Myocyte (in vitro differentiated cells): ENCODE measurements at places on chromosomes 7 and 10. TPM values are rescaled to one million over a fixed set of nuclear protein-coding genes. Genes with fewer than 3 reads are reported as not detected.

GRCh38 chr10:110426294-110427181, 71.2 kb upstream of the DUSP5 start:
- DNase-seq = peak; percentile 68

GRCh38 chr7:16212610-16213009, 208.7 kb downstream of the CRPPA start:
- no peak for DNase-seq

- no peak for DNase-seq
Measured at GRCh38 chr10:90798482-90798881, 59.4 kb downstream of the HTR7 start.

The PALD1 gene
- total RNA-seq = 0.21 and 0.31 TPM in 2 replicates

The MRLN gene
- 227 and 432 TPM in 2 replicates for total RNA-seq

DNA sequence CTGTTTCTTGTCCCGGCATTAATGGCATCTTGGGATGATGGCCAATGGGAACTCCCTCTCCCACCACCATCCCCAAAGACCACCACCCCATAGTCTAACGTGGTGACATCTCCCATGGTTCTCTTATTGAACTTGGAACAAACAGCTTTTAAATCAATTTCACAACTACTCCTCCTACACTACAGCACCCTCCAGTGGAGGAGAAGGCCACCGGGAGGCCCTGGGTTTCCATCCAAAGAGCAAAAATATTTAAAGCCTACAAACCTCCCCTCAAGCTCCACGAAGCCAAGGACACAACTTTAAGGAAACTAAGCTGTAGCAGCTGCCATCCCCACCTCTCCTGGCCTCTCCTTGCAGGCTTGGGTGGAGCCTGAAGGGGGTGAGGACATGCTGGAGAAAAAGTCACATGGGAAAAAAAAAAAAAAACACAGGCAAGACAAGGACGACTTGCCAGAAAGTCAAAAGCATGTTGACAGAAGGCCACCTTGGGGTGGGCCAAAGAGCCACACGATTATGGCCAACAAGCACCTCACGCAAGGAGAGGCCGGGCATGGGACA, 94.0 kb upstream of the LANCL2 start:
- peak; percentile 40 for DNase-seq

DNA sequence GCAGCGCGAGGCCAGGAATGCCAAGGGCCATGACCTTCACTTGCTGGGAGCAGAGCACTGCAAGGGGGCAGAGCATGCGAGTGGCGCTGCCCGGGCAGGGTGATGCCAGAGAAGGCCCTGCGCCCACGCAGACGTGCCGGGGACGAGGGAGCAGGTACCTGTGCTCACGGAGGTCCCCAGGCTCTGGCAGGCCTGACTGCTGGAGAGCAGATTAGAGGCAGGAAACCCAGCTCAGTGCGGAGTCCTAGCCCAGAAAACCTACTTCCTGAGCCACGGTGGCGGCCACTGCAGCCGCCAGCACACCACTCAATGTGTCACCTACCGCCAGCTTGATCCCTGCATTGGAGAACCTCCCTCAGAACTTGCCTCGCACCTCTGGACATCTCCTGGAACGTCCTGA, 148.4 kb downstream of the MAD1L1 start:
- no peak for DNase-seq

GRCh38 chr7:5216931-5217330, 26.9 kb downstream of the WIPI2 start:
- DNase-seq = no peak

The CALCR gene
- total RNA-seq = not detected in 2 replicates

The GNGT1 gene
- total RNA-seq = 1.3 TPM in 1 of 2 replicates, not detected in the other

The COL17A1 gene
- total RNA-seq = 0.03 and 0.16 TPM in 2 replicates

DNA sequence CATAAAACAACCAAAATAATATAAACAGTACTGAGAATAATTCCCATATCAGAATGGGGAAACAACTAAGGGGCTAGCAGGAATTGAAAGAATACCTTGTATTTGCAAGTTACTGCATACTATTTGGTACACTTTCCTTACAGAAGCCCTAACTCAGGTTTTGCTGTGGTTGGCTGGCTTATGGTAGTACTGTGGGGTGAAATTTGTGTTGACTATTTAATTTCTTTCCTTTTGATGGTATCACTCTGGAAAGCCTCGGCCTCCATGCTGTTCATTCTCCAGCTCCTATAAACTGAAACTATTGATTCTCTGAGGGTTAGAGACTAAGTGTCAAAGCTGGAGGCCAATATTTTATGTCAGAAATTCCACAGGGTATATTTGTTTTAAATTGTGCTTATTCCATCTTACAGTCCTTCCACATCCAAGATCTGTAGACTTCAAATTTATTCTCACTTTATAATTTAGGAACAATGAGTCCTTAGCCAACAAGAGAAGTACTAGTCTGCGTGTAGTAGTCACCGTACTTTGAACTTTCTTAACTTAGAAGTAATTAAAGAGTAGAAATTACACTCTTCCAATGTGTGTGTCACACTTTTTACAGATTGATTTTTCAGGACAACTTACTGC, 13.4 kb downstream of the SKIDA1 start:
- no peak for DNase-seq

The PRF1 gene
- not detected in 2 replicates for total RNA-seq

The TFR2 gene
- not detected in 2 replicates for total RNA-seq

GRCh38 chr10:70618663-70619062, 16.1 kb upstream of the PRF1 start:
- DNase-seq = no peak

The NKX6-2 gene
- total RNA-seq = not detected in 2 replicates

DNA sequence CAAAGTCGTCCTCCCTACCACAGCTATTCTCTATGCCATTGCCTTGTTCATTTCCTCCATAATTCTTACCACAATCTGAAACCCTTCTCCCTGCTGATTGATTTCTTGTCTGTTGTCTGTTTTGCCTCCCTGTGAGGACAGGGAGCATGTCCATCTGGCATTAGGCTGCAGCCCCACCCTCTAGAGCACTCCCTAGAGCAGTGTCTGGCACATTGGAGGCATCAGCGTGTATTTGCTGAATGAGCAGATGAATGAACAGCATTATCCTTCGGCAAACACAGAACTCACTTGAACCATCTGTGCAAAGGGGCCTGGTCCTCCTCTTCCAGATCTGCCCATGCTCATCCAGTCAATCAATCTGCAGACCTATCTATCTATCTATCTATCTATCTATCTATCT, 5.1 kb upstream of the DMBT1 start:
- no peak for DNase-seq

The SPDYE1 gene
- not detected in 2 replicates for total RNA-seq

DNA sequence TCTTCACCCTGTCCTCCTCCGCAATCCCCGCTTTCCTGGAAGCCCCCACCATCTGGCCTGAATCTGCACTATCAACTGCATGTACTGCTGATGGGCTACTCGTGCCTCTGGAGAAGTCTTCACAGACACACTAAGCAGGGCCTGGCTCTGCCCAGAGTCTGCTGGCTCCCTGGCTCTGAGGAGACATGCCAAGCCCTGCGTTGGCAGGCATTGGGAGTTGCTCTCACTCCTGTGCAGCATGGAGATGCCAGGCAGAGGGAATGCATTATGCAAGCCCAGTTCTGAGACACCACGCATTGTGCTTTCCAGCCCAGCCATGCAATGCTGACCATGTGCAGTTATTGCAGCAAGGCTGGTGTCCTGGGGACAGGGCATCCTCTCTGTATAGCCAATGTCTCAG, 314.6 kb downstream of the CXCL12 start:
- DNase-seq = no peak

DNA sequence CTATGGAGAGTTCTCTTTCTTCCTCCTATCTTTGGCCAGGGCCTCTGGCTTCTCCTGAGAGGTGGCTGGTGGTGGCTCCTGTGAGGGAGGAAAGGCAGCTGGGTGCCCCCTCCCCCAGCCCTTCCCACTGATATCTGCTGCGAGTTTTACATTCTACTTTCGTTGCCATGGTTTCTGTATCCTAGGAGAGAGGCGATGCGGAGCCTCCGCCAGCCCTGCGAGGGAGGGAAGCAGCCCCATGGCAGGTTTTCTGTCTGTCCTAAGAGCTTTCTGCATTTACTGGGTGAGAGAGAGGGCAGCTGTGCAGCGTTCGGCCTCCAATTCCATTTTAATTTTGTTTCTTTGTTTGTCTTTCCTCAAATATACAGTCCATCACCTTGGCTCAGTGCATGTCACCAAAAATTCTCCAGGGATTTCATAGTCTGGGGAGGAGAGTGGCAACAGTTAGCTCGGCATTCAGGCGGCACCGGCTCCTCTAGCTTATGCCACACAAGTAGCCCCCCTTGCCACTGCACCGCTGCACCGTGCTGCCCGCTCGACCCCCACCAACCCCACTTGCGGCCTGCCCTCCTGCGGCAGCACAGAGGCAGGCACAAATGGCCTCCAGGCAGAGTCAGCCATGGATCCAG, 20.4 kb downstream of the DNAJB12 start:
- peak; percentile 77 for DNase-seq

GRCh38 chr10:100282907-100283306, 3.6 kb downstream of the BLOC1S2 start:
- no peak for DNase-seq

DNA sequence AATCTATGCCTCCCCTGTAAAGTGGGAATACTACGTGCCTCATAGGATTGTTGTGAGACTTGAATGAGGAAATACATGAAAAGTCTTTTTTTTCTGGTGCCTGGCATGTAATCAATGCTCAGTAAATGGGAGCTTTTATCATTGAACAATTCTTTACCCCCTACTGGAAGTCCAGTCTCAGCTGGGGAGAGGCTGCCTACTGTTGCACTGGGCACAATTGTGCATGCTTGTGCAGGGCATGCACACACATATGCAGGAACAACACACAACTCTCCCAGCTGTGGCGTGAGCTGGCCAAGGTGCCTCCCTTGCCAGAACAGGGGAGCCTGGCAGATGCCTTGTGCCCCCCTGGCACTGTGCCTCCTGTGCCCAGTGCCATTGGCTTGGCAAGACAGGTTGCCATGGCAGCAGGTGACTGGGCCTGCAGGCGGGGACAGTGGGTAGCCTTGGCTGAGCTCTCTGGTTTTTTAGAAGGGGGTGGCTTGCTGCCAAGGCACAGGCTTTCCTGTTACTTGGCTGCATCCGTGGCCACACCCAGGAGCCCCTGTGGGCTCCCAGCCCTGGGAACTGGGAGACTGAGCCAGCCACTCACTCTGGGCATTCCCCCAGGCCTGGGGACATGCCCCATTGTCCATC, 16.1 kb upstream of the PALD1 start:
- peak; percentile 86 for DNase-seq

The NUPR2 gene
- total RNA-seq = not detected in 2 replicates

The OPN1SW gene
- total RNA-seq = 2.8 and 3.4 TPM in 2 replicates

GRCh38 chr10:6386346-6386745, 183.6 kb downstream of the PFKFB3 start:
- no peak for DNase-seq

The LRRC18 gene
- total RNA-seq = not detected in 2 replicates

The KCND2 gene
- 2.7 and 5.8 TPM in 2 replicates for total RNA-seq

GRCh38 chr7:17318146-17318545, 19.7 kb downstream of the AHR start:
- no peak for DNase-seq

DNA sequence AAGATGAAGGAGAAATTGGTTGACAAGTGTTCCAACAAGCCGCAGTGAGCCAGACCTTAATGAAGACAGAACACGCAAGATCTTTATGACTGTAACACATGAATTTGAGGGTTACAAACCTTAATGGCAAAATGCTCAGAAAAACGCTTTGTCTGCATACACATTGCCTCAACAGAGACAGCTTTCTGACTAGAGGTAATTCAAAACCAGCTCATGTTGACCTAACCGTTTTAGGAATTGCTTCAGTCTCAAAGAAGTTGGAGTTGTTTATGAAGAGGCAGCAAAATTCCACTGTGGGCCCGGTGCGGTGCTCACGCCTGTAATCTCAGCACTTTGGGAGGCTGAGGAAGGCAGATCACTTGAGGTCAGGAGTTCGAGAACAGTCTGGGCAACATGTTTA, 2.2 kb upstream of the GTF2I start:
- DNase-seq = no peak

GRCh38 chr10:88156341-88156740, 292.9 kb downstream of the PTEN start:
- DNase-seq = no peak

DNA sequence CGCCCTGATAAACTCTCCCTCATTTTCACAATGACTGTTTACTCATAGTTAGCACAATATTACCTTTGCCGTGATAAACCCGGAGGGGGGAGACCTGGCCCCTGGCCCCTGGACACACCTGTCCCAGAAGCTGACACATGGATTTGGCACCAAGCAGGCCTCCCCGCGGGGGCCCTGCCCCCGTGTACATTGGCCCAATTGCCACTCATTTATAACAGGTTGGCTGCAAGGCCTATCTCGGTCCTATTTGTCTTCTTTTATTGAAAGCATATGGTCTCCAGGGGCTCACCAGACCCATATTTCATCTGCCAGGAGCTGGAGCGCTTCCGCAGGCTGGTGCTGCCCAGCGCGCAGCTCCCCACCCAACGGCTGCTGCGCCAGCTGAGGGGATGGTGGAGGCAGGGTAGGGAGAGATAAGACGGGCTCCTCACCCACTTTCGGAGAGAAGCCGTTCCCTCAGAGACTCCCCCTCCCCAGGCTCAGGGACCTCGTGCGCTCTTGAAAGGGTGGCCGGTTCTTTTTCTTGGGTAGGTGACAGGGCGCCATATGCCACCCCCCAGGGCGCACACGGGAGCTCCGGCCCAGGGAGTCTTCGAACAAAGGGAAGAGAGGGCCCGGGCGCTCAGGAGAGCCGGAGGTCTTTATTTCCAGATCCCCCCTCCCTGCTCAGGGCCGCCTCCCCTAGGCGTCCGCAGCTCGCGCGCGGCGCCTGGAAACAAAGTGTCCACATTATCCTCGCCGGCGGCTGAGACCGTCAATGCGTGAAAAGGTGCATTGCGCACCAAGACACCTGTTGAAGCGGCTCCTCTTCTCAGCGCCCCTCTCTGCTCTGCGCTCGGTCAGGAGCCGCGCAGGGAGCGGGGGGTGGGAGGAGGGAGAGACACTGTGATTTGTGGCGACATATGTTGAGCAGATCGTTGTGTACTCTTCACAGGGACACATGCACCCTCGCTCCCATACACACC, 4.3 kb upstream of the NEUROG3 start:
- no peak for DNase-seq
